Left forelimb (tissue), 1 donor: ENCODE measurements at places on chromosomes 4 and X.

GRCh38 chr4:55509266-55509665 is 37.4 kb downstream of the CLOCK start:
- DNase-seq, result no peak

- DNase-seq, result no peak
Measured at GRCh38 chr4:90580326-90580725, 453.1 kb downstream of the CCSER1 start.

DNA sequence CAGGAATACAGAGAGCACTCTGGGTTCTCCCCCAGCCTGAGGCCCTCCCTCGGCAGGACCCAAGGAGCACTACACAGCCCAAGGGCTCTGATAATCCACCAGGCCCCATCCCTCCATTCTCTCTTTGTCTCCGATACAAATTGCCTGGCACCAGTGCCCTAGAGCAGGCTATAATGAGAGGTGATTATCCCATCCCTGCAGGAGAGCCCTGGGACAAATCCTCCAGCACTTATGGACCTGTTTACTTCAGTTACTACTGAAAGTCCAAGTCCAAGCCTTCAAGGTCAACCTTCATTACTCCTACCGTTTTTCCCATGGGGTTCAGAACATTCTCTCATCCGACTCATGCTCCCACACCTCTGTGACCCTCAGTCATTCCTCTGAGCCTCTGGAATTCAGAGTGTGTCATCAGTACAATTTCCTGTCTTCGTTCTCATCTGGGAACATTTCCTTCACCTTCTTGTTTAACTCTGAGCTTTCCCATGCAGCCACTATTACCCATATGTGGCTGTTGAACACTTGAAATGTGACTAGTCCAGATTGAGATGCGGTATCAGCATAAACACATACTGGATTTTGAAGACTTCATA is 299.0 kb downstream of the RAPGEF2 start:
- no peak for DNase-seq

- no peak for DNase-seq
Measured at GRCh38 chr4:162497564-162498167, 333.9 kb upstream of the FSTL5 start.

DNA sequence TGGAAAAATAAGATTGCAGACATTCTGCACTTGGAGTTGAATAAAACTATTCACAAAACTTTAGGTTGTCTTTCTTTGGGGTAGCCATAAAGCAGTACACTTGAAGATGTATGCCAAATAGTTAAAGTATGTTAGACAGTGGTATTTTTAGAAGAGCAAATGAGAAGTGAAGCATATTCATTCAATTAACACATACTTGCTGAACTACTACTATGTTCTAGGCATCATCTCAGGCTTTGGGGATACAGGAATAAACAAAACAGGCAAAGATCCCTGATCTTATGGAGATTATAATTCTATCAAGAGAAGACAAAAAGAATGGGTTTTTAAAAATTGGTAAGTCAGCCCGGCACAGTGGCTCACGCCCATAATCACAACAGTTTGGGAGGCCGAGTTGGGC is 29.0 kb downstream of the RBMX start:
- DNase-seq, result no peak

DNA sequence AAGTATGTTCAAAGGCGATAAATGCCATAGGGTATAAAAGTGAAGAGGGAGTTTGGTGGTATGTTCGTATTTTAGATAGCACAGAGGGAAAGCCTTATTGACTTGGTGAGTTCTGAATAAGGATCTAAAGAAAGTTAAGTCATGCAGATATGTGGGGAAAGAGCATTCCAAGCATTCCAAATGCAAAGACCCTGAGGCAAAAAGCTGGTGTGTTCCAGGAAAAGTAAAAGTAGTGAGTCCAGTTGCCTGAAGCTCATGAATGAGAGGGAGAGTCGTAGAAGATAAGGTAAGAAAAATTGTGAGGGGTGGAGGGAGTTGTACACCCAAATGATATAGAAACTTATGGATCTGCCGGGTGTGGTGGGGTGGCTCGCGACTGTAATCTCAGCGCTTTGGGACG is 426.7 kb downstream of the RPA4 start:
- no peak for DNase-seq

GRCh38 chr4:7564242-7564641 is 129.5 kb upstream of the PSAPL1 start:
- no peak for DNase-seq

DNA sequence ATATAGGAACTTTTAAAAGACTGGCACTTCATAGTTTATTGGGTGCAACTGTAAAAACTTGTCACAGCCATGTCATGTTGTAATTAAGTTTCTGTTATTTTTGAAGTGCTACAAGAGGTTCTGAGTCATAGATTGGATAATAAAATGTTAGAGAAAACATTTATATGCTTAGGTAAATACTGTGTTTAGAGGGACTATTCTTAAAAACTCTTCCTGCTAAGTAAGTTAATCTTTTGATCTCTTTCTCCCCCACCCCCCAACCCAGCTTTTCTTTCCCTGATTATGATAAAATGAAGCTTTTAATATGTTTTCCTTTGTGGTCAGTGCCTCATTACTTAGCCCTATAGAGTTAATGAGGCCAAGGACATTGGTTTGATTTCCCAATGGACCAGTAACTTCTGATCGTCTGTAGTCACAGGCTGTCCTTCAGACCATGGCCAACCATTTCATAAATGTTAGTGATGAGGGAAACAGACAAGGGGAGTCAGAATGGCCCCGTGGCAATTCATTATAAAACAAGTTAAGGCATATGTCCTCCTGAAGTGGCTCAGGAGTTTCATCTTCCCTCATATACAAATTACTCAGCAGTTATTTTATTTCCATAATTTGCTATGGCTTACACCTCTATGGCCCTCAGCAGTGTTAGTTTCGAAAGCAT is 3.9 kb upstream of the PDLIM5 start:
- no peak for DNase-seq

DNA sequence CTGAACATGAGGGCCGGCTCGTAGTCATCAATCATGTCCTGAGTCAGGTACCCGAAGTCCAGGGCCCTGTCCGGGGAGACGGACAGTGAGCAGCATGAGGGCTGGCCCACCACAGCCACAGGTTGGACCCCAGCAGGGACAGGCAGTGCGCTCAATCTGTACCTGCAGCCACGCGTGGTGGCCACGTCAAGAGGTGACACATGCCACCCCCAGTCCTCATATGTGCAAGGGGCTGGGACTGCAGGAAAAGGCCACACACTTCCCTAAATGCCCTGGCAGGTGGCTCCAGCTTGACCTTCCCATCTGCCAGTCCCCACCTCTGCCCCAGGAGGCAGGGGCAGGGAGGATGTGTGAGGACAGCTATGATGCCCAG is 73.8 kb upstream of the MXD4 start:
- peak; percentile 38 for DNase-seq

DNA sequence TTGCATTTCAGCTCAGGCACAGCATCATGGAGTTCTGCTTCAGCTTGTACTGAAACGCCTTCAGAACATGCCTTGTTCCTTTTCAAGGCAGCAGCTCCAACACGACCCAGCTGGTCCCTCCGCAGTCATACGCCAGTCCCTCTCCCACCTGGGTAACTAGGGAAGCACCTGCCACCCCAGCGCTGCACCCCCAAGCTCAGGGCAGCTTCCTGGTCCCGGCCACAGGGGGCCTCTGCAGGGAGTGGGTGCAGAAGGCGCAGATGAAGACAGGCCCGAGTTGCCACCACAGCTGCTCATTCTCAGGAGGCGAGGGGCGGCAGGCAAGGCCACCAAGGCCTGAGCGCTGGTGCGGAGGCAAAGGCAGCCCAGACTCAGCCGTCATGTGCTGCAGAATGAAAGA is 21.8 kb downstream of the WDR1 start:
- DNase-seq, result no peak

- DNase-seq, result no peak
Measured at GRCh38 chr4:2370597-2371320, 47.7 kb downstream of the ZFYVE28 start.

- DNase-seq, result no peak
Measured at GRCh38 chr4:1330761-1331590, 16.0 kb upstream of the UVSSA start.

DNA sequence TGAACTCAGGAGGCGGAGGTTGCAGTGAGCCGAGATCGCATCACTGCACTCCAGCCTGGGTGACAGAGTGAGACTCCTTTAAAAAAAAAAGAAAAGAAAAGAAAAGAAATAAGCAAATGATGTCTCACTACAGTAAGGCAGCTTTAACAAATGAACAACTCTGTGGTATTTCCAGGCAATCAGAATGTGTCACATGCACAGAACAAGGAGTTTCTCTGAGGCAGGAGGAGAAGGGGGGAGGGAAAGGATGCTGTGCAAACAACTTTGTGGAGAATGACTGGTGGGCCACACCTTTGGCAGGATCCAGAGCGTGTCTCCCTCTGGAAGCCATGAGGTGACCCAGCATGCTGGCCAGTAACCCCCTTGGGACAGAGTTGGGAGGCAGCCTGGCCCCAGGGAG is 57.6 kb downstream of the RAI2 start:
- no peak for DNase-seq

- no peak for DNase-seq
Measured at GRCh38 chr4:62199291-62199810, 999.2 kb downstream of the ADGRL3 start.

- no peak for DNase-seq
Measured at GRCh38 chr4:118869808-118870342, 18.8 kb upstream of the SYNPO2 start.

DNA sequence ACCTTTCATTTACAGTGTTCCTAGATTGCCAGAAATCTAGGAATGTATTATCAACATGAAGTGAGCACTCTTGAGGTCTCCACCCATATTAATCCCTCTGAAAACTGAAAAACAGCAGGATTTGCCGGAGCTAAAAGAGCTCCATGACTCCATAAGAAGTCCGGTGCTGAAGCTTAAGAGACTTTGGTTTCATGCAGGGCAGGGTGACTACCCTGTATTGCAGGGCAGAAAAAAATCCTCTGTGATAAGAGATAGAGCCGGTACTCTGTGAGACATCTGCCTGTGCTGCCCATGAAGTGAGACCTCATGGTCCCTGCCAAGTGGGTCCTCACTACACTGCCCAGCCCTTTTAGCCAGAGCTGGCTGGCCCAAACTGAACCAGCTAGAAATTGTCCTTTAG is 127.2 kb upstream of the NPY2R start:
- no peak for DNase-seq

- no peak for DNase-seq
Measured at GRCh38 chrX:118324588-118324987, 21.3 kb upstream of the WDR44 start.

GRCh38 chrX:84735025-84735424 is 232.8 kb upstream of the HDX start:
- no peak for DNase-seq

DNA sequence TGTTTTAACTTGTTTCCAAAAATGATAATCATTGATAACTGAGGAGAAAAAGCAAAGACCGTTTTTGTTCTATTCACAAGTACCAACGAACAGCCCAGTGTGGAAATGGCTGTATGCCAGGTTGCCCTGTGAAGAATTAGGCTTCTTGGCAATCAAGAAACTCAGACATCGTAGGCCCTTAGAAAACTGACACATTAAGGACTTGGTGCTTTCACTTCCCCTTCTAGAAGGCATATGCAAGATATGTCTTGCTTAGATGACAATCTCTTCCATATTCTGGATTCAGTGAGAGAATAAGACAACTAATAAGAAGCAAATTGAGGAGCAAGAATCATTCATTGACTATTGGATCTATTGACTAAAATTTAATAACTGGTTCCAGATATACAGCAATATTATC is 56.6 kb downstream of the ANAPC10 start:
- DNase-seq, result no peak

DNA sequence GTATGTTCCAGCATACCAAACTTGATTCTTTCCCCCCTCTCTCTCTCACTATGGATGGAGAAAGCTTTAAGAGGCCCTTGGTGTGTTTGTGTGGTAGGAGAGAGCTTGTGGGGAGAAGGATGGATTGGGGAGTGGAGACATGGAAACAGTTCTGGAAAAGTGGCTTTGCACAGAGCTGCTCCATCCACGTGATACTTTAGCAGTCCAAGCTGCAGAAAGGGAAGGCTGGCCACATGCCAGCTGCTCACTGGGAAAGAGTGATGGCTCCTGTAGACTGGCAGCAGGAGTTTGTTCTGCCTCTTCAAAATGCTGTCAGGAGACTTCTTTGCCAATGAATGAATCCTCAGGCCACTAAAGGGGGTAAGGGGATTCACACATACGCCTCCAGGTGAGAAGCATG is 21.7 kb upstream of the SEC24B start:
- no peak for DNase-seq

- DNase-seq, result no peak
Measured at GRCh38 chrX:50941638-50942037, 31.1 kb downstream of the BMP15 start.

GRCh38 chr4:69026974-69027373 is 69.3 kb upstream of the UGT2B7 start:
- DNase-seq, result no peak

DNA sequence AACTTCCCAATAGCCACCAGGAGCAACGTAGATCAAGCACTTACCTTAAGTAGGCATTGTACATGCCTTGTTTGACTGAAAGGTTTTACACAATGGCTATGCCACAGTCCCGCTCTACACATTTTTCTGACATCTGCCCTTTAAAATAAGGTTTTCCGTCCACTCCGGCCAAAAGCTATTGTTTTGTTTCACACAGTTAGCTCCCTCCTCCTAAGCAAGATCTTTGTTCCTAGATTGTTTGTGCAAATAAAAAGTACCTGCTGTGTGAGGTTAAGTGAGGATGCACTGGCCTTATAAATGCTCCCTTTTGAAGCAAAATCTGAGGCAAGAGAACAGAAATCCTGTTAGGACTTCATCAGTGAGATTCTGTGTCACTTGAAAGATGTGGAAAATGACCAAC is 11.8 kb downstream of the SCD5 start:
- DNase-seq, result no peak

DNA sequence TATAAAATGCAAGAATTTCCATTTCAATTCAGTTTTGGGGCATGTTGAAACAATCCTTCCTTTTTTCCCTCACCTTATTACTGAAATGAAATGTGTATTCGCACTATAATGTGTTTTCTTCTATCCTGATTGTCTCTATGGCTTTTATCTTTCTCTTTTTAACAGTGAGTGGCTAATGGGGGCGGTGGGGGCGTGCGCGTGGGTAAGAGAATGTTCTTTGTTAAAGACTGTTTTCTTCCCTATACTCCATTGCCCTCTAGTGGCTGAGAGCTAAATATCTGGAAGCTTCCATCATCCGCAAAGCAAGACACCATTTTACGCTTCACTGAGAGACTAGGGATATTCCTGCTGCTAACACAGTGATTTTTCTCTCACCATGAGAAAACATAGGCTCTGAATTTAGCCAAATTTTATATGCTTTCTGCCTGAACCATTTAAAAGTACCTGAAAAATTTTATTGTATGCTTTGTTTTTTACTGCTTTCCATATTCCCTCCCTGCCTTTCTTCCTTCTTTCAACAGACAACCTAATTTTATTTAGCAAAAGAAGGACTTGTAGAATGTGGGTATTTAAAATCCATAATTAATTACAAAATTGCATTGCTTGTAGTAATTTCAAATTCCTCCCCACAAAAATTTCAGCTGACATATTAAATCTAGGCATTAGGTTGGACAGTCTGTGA is 194.0 kb downstream of the GASK1B start:
- peak; percentile 65 for DNase-seq

- no peak for DNase-seq
Measured at GRCh38 chr4:159290321-159291030, 187.6 kb downstream of the RAPGEF2 start.

- no peak for DNase-seq
Measured at GRCh38 chr4:100828986-100829685, 311.3 kb upstream of the EMCN start.

GRCh38 chr4:80610199-80610598 is 274.7 kb downstream of the CFAP299 start:
- DNase-seq, result no peak
